ENCODE measurements at places on chromosomes 5 and 9.

- no peak for ATAC-seq
- H3K4me3 ChIP-seq, result no peak overlapping the region
- H3K4me1 ChIP-seq, result peaks cover 6% of the 10 kb centered on the region
Observed at GRCh38 chr9:88358723-88359122, 29.5 kb upstream of the SPIN1 start.

- no peak for ATAC-seq
- no peak overlapping the region for H3K27ac ChIP-seq
- peaks cover 6% of the 10 kb centered on the region for H3K27me3 ChIP-seq
- no peaks in the 10 kb centered on the region for H3K4me1 ChIP-seq
- no peak overlapping the region for H3K4me3 ChIP-seq
- no peaks in the 10 kb centered on the region for H3K36me3 ChIP-seq
Observed at GRCh38 chr5:169433221-169433651, 132.3 kb upstream of the SLIT3 start.

- H3K36me3 ChIP-seq, result no peaks in the 10 kb centered on the region
- H3K27me3 ChIP-seq, result peaks cover 23% of the 10 kb centered on the region
- no peak overlapping the region for H3K27ac ChIP-seq
- ATAC-seq, result no peak
- no peak overlapping the region for H3K4me3 ChIP-seq
Observed at GRCh38 chr9:127402401-127403090, 5.6 kb downstream of the SLC2A8 start.

DNA sequence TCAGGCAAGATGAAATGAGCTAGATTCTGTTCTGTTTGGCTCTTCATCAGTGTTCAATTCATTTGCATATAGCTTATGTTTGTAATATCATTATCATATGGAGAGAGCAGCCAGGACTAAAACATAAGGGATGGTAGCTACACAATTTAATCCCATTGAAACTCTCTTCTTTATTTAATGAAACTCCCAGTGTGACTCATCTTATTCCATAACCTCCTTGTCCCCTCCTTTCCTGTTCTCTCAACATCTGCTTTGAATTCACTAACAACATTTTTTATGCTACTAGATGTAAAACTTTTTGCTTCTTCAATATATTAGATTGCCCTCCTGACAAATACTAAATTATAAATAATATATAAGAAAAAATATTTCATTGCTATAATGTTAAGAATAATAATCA, 1823.4 kb downstream of the MAT2B start:
- no peaks in the 10 kb centered on the region for H3K4me1 ChIP-seq
- no peak overlapping the region for H3K4me3 ChIP-seq
- no peak for ATAC-seq
- H3K27ac ChIP-seq, result no peak overlapping the region
- H3K36me3 ChIP-seq, result no peaks in the 10 kb centered on the region

GRCh38 chr5:7873216-7873615, 4.3 kb downstream of the MTRR start:
- H3K36me3 ChIP-seq, result peaks cover 91% of the 10 kb centered on the region
- ATAC-seq, result peak; percentile 25
- H3K27me3 ChIP-seq, result no peaks in the 10 kb centered on the region
- H3K4me3 ChIP-seq, result peak overlapping the region; percentile 97
- H3K27ac ChIP-seq, result peak overlapping the region; percentile 79
- peaks cover 62% of the 10 kb centered on the region for H3K4me1 ChIP-seq

DNA sequence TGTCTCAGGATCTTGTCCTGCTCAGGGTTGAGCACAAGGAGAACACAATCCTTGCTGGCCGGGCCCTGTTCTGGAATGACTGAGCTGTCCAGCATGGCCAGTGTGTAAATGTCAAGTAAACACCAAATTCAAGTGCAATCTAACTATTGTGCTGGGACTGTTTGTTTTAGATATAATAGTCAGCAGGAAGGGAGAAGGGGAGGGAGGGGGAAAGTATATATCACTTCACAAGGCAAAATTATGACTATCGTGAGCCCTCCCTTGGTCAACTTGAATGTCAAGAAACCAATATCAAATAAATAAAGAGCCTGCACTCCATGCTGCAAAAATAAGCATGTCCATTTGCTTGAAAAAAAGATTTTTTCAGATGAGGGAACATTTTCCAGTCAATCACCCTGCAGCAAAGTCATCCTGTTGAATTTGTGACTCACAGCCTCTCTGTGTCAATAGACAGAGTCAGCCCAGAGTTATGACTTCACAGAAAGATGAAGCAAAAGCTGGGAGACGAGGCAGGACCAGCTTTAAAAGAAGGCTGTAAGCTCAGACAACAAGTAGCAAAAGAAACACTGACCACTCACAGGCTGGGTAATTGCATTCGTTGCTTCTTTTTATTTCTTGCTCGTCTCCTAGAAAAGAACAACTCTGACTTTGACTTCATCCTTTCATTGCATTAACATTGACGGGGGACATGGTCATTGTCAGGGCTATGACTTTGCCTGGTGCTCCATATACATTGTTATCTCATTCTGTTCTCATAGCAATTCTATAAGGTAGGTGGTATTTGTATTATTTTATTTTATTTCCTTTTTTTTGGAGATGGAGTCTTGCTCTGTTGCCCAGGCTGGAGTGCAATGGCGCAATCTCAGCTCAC, 15.3 kb upstream of the KLF4 start:
- H3K36me3 ChIP-seq, result no peaks in the 10 kb centered on the region
- ATAC-seq, result no peak
- H3K4me1 ChIP-seq, result no peaks in the 10 kb centered on the region

DNA sequence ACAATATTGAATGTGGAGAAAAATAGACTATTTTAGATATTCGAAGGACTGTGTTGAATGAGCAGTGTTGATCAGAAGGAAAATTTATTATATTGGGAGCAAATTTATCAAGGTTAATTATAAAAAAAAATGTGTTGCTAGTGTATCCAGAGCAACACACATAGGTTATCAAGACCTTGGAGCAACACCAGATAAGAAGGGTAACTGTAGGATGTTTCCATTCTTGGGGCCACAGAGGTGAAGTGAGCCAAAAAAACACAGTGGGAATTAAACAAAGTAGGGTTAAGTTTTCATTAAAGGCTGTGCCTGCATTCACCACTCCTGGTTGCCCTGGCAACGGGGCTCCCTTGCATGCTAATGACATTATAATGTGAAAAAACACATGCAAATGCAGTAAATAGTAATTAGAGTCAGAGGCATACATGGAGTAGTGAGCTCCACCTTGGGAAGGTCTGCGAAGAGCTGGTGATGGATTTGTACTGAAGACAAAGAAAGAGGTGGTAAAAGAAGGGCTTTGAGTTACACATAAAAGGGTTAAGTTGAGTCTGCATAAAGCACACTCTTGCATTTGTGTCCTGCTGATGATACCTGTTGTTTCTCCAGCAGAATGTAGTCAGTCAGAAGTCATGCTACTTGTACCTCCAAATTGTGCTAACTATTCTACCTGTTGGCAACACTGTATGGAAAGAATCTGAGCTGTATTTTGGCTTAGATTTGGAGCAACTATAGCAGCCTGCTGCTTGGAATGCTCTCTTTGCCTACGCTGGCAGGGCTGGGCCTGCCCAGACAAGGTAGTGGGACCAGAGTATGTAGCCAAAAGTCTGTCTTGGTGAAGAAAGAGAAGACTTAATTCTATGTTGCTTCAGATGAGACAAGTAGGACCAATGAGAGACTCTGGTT, 59.6 kb downstream of the ATG10 start:
- no peak for ATAC-seq
- no peaks in the 10 kb centered on the region for H3K27me3 ChIP-seq
- no peak overlapping the region for H3K27ac ChIP-seq
- H3K36me3 ChIP-seq, result no peaks in the 10 kb centered on the region

GRCh38 chr5:38208782-38209378, 49.5 kb upstream of the EGFLAM start:
- no peak overlapping the region for H3K4me3 ChIP-seq
- no peak for ATAC-seq
- no peaks in the 10 kb centered on the region for H3K36me3 ChIP-seq
- H3K4me1 ChIP-seq, result no peaks in the 10 kb centered on the region
- H3K27me3 ChIP-seq, result peaks cover 16% of the 10 kb centered on the region
- H3K27ac ChIP-seq, result no peak overlapping the region

- peak overlapping the region; percentile 79 for H3K27ac ChIP-seq
- peaks cover 5% of the 10 kb centered on the region for H3K27me3 ChIP-seq
- no peak for ATAC-seq
- no peaks in the 10 kb centered on the region for H3K36me3 ChIP-seq
- no peaks in the 10 kb centered on the region for H3K4me1 ChIP-seq
Observed at GRCh38 chr9:21995666-21996398, 1.2 kb downstream of the CDKN2B-AS1 start.

GRCh38 chr5:139654464-139654863, 6.3 kb downstream of the CXXC5 start:
- peaks cover 5% of the 10 kb centered on the region for H3K36me3 ChIP-seq
- no peak for ATAC-seq
- peaks cover 13% of the 10 kb centered on the region for H3K4me1 ChIP-seq

- ATAC-seq, result no peak
- H3K27ac ChIP-seq, result no peak overlapping the region
- no peaks in the 10 kb centered on the region for H3K4me1 ChIP-seq
Observed at GRCh38 chr5:96198356-96199058, 234.5 kb downstream of the PCSK1 start.

GRCh38 chr5:38202741-38203140, 55.6 kb upstream of the EGFLAM start:
- H3K27me3 ChIP-seq, result peaks cover 12% of the 10 kb centered on the region
- no peaks in the 10 kb centered on the region for H3K4me1 ChIP-seq
- no peaks in the 10 kb centered on the region for H3K36me3 ChIP-seq
- no peak overlapping the region for H3K27ac ChIP-seq
- no peak overlapping the region for H3K4me3 ChIP-seq

DNA sequence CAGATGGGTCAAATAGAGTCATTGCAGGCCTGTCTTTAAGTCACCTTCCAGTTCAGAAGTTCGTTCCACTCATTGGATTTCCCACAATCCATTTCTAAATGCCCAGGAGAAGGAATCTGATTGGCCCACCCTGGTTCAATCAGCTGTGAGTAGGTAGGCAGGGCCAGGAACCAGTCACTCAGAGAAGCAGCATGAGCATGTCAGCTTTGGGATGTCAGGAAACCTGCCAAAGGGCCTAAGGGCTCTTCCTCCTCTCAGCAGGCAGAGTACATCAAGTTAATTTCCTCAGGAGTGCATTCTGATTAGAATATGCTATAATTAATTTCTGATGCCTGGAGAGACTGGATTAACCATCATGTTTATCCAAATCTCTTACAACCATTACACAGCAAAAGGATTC, 412.9 kb upstream of the CCNH start:
- no peaks in the 10 kb centered on the region for H3K36me3 ChIP-seq
- H3K4me1 ChIP-seq, result no peaks in the 10 kb centered on the region
- H3K27ac ChIP-seq, result no peak overlapping the region
- H3K4me3 ChIP-seq, result no peak overlapping the region
- peaks cover 5% of the 10 kb centered on the region for H3K27me3 ChIP-seq

- no peak overlapping the region for H3K4me3 ChIP-seq
- H3K27ac ChIP-seq, result no peak overlapping the region
- no peaks in the 10 kb centered on the region for H3K36me3 ChIP-seq
- H3K4me1 ChIP-seq, result no peaks in the 10 kb centered on the region
Observed at GRCh38 chr5:8320244-8320643, 451.3 kb downstream of the MTRR start.

DNA sequence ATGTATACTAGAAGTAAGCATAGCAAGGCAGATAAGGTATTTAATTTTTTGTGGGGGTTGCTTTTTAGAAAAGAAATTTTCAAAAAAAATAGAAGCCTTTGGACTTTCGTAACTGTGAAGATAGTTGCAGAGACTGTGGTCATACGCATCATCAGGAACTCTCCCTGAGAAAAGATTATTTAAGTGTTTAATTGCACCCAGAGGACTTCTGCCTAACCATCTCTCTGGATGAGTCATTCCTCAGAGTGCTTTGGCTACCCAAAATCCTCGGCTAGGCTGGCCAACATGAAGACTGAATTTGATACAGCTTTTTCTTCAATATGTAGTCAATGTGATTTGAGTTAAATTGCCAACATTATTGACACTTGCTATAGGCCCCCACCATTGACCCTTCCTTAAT, 296.4 kb downstream of the TLR4 start:
- H3K4me3 ChIP-seq, result no peak overlapping the region
- no peaks in the 10 kb centered on the region for H3K4me1 ChIP-seq
- H3K36me3 ChIP-seq, result no peaks in the 10 kb centered on the region
- no peak overlapping the region for H3K27ac ChIP-seq

Measured in activated T-helper 17 cell treated with anti-CD3 and anti-CD28 coated beads, Interleukin-2, amount 50 U/mL, for 72 hours (primary cell).